WTC11 (cell line): ENCODE measurements at places on chromosomes 5 and 9. TPM values are rescaled to one million over a fixed set of nuclear protein-coding genes. Genes with fewer than 3 reads are reported as not detected.

DNA sequence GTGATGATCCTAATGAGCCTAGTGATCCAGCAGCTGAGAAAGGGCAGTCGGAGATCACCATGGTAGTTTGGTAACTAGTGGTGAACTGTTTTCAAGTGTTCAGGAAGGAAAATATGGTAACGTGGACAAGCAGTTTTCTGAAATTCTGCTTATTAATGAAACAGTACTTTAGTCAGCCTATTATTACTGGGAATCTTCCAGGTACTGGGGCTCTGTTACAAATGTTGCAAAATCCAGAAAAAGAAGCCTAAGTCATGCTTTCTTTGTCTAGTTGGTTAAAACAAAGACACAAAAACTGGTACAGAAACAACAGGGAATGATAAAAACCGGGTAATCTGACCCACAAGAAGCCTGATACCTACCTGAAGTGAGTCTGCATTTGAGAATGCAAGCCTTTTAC is 18.2 kb downstream of the TTC23L start:
- DNase-seq = no peak
- H3K4me1 ChIP-seq = peaks cover 18% of the 10 kb centered on the region
- H3K36me3 ChIP-seq = peaks cover 8% of the 10 kb centered on the region
- H3K4me3 ChIP-seq = no peak overlapping the region
- no peaks in the 10 kb centered on the region; the same call in none of the 2 replicates for H3K27me3 ChIP-seq

GRCh38 chr5:133914434-133914833 is 54.0 kb downstream of the C5orf15 start:
- no peak overlapping the region for H3K4me3 ChIP-seq
- no peaks in the 10 kb centered on the region for H3K27me3 ChIP-seq
- DNase-seq = no peak
- H3K4me1 ChIP-seq = no peaks in the 10 kb centered on the region

- H3K4me1 ChIP-seq = peaks cover 11% of the 10 kb centered on the region
- no peaks in the 10 kb centered on the region for H3K36me3 ChIP-seq
- no peak overlapping the region for H3K27ac ChIP-seq
- no peak for DNase-seq
Observed at GRCh38 chr5:73514418-73514817, 16.2 kb downstream of the BTF3 start.

DNA sequence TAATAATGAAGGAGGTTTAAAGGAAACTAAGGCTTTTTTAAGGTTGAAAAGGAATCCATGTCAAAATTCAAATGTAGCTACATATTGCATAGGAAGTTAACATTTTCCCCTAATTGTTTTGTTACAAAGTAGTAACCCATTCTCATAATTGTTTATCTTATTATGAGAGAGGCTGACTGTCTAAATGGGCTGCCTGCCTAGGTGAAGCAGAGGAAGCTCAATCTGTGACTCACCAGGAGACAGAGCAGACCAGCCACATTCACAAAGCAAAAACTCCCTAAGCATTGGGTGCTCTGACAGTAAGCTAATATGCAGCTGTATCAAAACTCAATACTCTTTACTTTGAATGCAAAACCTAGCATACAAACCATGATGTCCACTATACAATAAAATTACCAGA is 208.5 kb downstream of the ROR2 start:
- H3K36me3 ChIP-seq = peaks cover 3% of the 10 kb centered on the region; the same call in 1 of the 2 replicates
- no peak overlapping the region for H3K27ac ChIP-seq
- H3K27me3 ChIP-seq = no peaks in the 10 kb centered on the region
- no peak for DNase-seq

GRCh38 chr5:10674582-10674981 is 86.5 kb downstream of the DAP start:
- no peak overlapping the region for H3K4me3 ChIP-seq
- H3K36me3 ChIP-seq = peaks cover 10% of the 10 kb centered on the region
- no peaks in the 10 kb centered on the region; the same call in 1 of the 2 replicates for H3K27me3 ChIP-seq
- H3K4me1 ChIP-seq = no peaks in the 10 kb centered on the region

- H3K27ac ChIP-seq = peak overlapping the region; percentile 92; the same call in 1 of the 2 replicates
- no peaks in the 10 kb centered on the region for H3K36me3 ChIP-seq
- H3K27me3 ChIP-seq = no peaks in the 10 kb centered on the region
- no peak for DNase-seq
Observed at GRCh38 chr9:136547508-136548215, 1.8 kb upstream of the NOTCH1 start.

- peak overlapping the region; percentile 95 for H3K27ac ChIP-seq
- no peak overlapping the region for H3K4me3 ChIP-seq
- DNase-seq = no peak
- 0 out of 2 replicates have a peak, but pooled peaks cover 2% of the 10 kb centered on the region for H3K36me3 ChIP-seq
- H3K27me3 ChIP-seq = no peaks in the 10 kb centered on the region
Observed at GRCh38 chr9:133888048-133888808, 103.9 kb downstream of the VAV2 start.

- H3K4me1 ChIP-seq = no peaks in the 10 kb centered on the region
- H3K4me3 ChIP-seq = no peak overlapping the region; the same call in 1 of the 2 replicates
- peaks cover 28% of the 10 kb centered on the region for H3K27me3 ChIP-seq
- peak; percentile 90 for DNase-seq
- no peak overlapping the region for H3K27ac ChIP-seq
Observed at GRCh38 chr9:137878146-137878941, 762 bp downstream of the CACNA1B start.

DNA sequence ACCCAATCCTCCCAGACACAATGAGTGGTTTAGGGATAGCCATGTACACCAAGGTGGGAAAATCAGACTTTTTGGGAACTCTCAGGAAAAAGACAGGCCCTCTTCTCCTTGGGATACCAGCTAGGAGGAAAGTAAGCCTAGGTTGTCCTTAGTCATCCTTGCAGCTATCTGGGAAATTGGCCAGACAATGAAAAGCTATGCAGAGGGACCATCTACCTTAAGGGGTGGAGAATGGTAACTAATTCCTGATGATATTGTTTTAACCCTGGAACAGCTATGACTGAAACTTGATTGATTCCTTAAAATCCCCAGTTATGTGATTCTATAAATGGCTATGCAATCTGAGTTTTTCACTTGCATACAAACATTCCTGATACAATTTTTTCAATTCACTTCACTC is 88.9 kb upstream of the BNC2 start:
- H3K27ac ChIP-seq = no peak overlapping the region
- DNase-seq = no peak
- H3K36me3 ChIP-seq = peaks cover 7% of the 10 kb centered on the region; the same call in 1 of the 2 replicates
- H3K27me3 ChIP-seq = no peaks in the 10 kb centered on the region

DNA sequence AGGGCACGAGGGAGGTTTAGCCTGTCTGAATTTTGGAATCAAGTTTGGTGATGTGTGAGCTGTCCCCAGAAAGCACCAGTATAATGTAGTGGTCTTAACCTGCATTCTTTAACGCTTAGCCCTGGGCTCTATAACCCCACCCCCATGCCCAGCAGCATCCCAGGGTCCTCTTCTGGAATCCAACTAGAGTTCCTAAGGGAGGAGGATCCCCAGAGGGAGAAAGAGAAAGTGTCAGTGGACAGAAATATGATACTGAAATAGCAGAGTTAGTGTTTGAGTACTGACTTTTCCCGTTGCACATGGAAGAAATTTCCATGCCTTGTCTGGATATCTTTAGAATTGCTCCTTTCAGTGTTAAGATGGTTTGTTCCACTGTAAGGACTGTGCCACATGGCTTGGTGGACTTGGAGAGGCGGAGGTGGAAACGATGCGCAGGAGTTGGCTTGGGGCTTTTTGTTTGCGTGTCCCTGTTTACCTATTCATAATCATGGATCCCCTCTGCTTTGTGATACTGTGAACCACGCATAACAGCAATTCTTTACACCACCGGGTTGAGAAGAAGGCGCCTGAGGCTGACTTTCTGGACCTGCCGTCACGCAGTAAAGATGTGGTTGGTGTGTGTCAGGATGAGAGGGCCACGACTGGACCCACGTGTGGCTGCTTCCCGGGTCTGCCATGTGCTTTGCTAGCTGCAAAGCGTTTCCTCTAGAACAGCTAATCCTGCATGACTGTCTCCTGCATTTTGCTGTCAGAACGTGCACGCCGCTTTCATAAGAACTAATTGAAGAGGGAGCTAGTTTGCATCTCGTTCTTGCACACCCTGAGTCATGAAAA is 142.3 kb downstream of the SMARCA2 start:
- H3K4me1 ChIP-seq = peaks cover 61% of the 10 kb centered on the region
- H3K36me3 ChIP-seq = no peaks in the 10 kb centered on the region
- peak overlapping the region; percentile 99 for H3K27ac ChIP-seq
- no peaks in the 10 kb centered on the region for H3K27me3 ChIP-seq

DNA sequence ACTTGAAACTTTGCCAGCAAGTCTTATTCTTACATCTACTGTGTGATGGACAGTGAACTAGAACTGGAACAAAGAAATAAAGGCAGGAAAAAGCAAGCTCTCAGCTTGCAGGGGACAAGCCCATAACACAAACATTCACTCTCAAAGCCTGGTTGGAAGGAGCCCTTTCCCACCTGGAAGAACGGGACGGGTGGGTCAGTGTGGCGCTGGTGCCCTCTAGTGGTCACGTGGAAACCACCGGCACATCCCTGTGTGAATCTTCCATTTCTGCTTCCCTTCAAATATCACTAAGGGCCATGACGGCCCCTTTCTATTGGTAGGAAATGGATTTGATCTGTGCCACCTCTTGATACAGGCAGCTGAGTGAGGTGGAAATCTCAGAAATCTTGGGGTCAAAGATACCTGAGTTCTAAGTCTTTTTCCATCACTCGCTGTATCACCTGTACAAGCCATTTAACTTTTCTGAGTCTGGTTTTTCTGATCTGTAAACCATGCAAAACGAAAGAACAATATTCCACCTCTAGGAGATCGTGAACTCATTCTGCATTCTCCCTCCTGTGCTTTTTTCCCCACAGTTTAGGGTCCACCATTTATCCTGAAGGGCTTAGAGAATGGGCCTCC is 211.6 kb downstream of the MSX2 start:
- H3K4me1 ChIP-seq = peaks cover 6% of the 10 kb centered on the region
- no peaks in the 10 kb centered on the region for H3K27me3 ChIP-seq
- no peak overlapping the region for H3K4me3 ChIP-seq

DNA sequence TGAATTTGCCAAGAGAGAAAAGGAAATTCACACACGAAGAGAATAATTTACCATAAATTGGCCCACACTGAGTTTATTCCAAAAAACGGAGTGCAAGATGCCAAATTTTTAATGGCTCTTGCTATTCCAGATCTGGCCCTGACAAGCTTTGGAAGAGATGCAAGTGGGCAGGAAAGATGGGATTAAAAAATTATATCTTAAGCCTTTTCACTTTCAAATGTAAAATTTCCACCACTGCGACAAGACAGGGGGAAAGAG is 352.4 kb downstream of the GLIS3 start:
- DNase-seq = no peak
- H3K36me3 ChIP-seq = no peaks in the 10 kb centered on the region
- no peak overlapping the region for H3K4me3 ChIP-seq
- no peaks in the 10 kb centered on the region for H3K27me3 ChIP-seq

- H3K27ac ChIP-seq = no peak overlapping the region
- H3K27me3 ChIP-seq = no peaks in the 10 kb centered on the region
- peaks cover 4% of the 10 kb centered on the region; the same call in 1 of the 2 replicates for H3K4me1 ChIP-seq
- no peak for DNase-seq
Observed at GRCh38 chr9:72943844-72944462, 8.9 kb downstream of the ALDH1A1 start.

- no peak for DNase-seq
- H3K27me3 ChIP-seq = peaks cover 2% of the 10 kb centered on the region; the same call in 1 of the 2 replicates
- peaks cover 21% of the 10 kb centered on the region for H3K4me1 ChIP-seq
Observed at GRCh38 chr5:135821061-135821801, 13.2 kb upstream of the SLC25A48 start.

DNA sequence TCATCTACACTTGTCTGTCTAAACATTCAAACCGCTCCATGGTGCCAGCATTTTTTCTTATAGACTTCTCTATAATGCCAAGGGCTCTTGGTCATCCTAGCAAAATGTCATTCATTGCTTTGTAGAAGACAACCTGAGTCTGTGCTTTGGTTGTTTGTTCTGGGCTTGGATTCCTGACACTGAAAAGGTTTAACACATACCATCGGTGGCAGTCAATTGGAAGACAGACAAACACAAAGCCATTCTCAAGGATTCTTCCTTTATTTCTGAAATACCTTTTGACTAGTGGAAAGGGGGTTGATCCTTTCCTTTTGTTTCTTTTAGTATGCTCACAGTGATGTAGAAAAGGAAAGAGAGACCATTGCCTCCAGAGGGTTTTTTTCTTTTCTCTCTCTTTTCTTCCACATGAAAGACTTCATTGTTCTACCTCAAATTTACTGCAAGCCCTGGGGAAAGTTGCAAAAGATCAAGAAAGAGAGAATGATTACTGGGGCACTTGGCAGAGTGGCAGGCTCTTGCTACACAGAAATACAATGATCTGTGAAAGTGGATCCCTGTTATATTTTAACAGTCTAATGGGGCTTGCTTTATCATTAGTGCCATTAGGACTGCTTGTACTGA is 66.4 kb upstream of the TMC1 start:
- peaks cover 29% of the 10 kb centered on the region for H3K4me1 ChIP-seq
- peak overlapping the region; percentile 88 for H3K27ac ChIP-seq
- no peak for DNase-seq
- no peaks in the 10 kb centered on the region for H3K36me3 ChIP-seq
- no peak overlapping the region for H3K4me3 ChIP-seq
- H3K27me3 ChIP-seq = no peaks in the 10 kb centered on the region

DNA sequence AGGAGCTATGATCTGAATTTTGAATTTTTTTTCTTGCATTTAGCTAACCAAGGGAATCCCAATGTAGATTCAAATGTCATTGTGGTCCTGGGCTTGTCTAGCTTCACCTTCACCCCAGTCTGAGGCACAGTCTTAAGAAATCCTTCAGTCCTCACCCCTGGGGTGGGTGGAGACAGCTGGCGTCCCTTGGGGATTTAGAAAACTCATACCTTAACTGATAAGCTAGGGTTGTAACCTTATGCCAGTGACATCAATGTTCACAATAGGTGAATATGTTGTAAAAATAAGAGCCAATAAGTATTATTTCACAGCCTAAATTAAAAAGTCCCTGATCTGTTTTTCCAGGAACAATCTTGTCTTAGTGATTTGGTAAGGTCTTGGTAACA is 4.6 kb downstream of the ISOC1 start:
- no peak for DNase-seq
- H3K27me3 ChIP-seq = peaks cover 18% of the 10 kb centered on the region
- no peaks in the 10 kb centered on the region for H3K36me3 ChIP-seq
- H3K27ac ChIP-seq = no peak overlapping the region
- no peak overlapping the region for H3K4me3 ChIP-seq
- H3K4me1 ChIP-seq = peaks cover 38% of the 10 kb centered on the region

Gene DPYSL3
- total RNA-seq = 329 to 358 TPM (median 338 TPM) in 3 replicates

Gene SPINK7
- total RNA-seq = not detected in 3 replicates

Gene ANKH
- total RNA-seq = 16.9 to 19.6 TPM (median 18.6 TPM) in 3 replicates

Gene WHRN
- 20.6 to 24.3 TPM (median 23.3 TPM) in 3 replicates for total RNA-seq

Gene F2R
- total RNA-seq = 18.4 to 19.8 TPM (median 19.0 TPM) in 3 replicates

Gene NTNG2
- 3.1 to 4.2 TPM (median 3.3 TPM) in 3 replicates for total RNA-seq

Gene FANCG
- 80.9 to 108 TPM (median 89.1 TPM) in 3 replicates for total RNA-seq

Gene CKMT2
- 1.8 to 3.1 TPM (median 2.4 TPM) in 3 replicates for total RNA-seq

Gene PCDHA9
- 1.1 to 1.5 TPM (median 1.4 TPM) in 3 replicates for total RNA-seq

Gene NLN
- 140 to 163 TPM (median 141 TPM) in 3 replicates for total RNA-seq

Gene ADGRV1
- total RNA-seq = 69.5 to 74.5 TPM (median 69.8 TPM) in 3 replicates

Gene SLCO6A1
- total RNA-seq = 0.39 to 0.64 TPM (median 0.42 TPM) in 3 replicates

Gene CDC37L1
- 16.7 to 20.1 TPM (median 18.8 TPM) in 3 replicates for total RNA-seq

Gene SGCD
- total RNA-seq = 0.07 to 0.33 TPM (median 0.32 TPM) in 3 replicates

Gene IL6ST
- 8.4 to 10.8 TPM (median 9.6 TPM) in 3 replicates for total RNA-seq

Gene MYOT
- total RNA-seq = not detected in 3 replicates

Gene STK10
- 13.1 to 20.5 TPM (median 15.0 TPM) in 3 replicates for total RNA-seq
